NCI-H524 (cell line): ENCODE measurements at places on chromosomes 11 and 22.
A peak's percentile ranks its signal among the peaks of the same experiment; 100 is the strongest.

GRCh38 chr11:1300569-1301187 is 8.8 kb downstream of the TOLLIP start:
- DNase-seq, result no peak

DNA sequence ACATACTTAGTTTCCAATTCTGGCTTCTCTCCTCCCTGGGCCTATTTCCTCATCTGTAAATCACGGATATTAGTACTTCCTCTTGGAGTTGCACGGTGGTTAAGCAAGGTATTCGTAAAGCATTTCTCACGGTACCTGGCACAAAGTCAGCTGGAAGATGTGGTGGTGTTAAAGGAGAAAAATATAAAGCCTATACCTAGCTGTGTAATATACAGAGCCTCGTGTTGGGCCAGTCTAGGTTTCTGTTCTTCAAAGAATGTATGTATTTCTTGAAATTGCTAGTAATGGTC is 47.2 kb downstream of the DBX1 start:
- no peak for DNase-seq

GRCh38 chr11:37390576-37391083 is 792.6 kb upstream of the RAG2 start:
- DNase-seq, result no peak

DNA sequence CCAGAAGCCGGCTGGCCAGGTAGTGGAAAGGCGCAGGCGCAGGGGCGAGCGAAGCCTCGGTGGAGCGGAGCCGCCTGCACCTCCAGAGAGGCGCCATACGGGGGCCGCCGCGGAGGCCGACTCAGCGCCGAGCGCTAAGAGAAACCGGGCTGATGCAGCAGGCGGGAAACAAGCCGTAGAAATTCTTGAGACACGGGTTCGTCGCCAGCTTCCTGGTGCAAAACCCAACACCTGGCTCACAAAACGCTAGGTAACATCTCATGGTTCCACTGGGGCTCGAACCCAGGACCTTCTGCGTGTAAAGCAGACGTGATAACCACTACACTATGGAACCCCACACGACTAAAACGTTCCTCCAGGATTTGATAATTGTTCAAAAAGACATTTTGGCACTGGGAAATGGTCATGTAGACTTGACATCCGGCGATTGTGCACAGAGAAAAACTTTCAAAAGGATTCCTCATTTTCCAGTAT is 39.1 kb downstream of the OR4D9 start:
- DNase-seq, result peak; percentile 93

DNA sequence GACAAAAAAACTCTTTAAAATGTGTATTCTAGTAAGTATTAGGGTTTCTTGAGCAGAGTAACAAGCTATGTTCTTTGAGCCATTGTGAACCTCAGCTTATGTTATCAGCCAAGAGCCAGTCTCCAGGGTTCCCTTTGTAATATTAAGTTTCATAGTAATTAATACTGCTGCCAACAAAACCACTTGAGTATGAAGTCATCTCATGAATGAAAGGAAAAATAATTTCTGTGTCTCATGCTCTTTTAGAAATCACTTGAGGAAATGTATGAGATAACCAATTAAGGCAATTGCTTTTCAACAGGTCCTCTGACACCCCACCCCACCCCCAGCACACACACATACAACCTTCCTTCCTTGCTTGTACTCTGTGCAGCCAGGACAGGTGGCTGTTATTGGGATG is 59.9 kb downstream of the BBOX1 start:
- no peak for DNase-seq

- no peak for DNase-seq
Measured at GRCh38 chr11:62242021-62242420, at the start of gene SCGB1D2. Gene SCGB1D2 (plus strand): TSS chr11:62242239. CDS start chr11:62242308, 69 bp downstream.

DNA sequence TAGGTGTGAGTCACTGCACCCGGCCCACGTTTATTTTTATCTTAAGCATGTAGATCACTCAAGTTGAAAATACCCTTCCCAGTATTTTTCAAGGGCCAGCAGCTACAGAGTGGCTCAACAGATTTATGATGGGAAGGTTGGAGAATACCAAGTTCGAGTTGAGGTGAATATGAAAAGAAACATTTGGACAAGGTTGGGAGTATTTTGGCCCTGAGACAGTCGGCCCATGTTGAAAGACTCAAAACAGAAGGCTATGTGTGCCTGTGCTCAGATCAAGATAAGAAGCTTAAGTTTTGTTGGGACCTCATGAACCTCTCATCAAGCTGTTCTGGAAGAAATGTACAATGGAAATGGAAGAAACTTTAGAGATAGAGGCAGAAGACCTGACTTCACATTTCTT is 199.1 kb downstream of the DBX1 start:
- DNase-seq, result no peak

DNA sequence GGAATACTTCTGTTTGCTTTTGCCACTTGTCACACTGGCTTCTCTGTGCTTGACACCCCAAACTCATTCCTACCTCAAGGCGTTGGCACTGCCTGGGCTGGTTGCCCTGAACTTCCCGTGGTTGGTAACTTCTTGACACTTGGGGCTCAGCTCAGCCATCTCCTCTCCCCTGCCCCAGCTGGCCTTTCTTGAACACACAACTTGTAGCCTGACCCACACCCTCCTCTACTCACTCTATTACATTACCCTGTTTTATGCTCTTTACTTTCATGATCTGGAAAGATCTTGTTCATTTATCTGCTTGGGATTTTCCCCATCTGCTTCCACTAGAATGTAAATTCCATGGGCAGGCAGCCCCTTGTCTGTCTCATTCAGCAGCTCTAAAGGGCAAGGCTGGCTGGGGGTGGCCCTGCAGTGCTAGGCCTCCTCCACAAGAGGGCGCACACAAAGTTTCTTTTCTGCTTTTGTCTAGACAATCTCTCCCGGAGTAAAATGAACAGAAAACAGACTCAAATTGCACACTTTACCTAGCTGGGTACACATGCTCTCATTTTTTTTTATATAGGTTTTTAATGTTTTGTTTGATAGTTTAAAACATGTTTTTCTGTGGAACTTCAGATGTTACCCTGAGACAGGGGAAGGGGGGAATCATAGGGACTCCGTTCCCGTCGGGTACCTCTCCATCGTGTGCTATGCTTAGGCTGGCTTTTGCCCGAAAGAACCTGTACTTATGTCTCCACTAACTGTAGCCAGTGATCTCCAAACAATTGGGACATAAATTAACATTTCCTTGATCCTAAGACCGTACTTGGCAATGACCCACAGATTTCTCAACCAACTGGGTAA is 16.4 kb upstream of the MRGPRX2 start:
- peak; percentile 49 for DNase-seq

- peak; percentile 48 for DNase-seq
Measured at GRCh38 chr11:116791002-116791812, 472 bp downstream of the APOA5 start.

GRCh38 chr11:47860536-47860935 is 12.4 kb upstream of the NUP160 start:
- no peak for DNase-seq

DNA sequence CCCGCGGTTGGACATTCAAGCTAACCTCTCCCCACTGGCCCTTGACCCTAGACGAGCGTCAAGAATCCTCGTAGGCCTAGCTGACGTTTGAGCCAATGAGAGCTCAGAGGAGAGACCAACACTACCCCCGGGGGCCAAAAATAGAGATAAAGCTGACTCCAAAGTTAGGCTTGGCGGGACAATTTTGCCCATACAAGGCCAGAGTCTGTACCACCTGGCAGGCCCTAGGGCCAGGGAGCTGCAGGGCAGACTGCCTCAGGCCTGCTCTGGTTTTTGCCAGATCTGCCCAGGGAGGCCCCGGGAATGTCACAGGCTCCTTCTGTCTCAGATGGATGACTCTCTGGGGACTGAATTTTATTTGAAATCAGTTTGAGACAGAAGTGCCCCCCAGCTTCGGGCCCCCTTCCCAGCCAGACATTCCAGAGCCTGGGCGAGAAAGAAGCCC is 40.8 kb upstream of the ACCSL start:
- no peak for DNase-seq

GRCh38 chr22:20159076-20159475 is 8.2 kb upstream of the CCDC188 start:
- DNase-seq, result peak; percentile 51

- DNase-seq, result no peak
Measured at GRCh38 chr22:48803171-48803947, 1024.3 kb downstream of the BRD1 start.

DNA sequence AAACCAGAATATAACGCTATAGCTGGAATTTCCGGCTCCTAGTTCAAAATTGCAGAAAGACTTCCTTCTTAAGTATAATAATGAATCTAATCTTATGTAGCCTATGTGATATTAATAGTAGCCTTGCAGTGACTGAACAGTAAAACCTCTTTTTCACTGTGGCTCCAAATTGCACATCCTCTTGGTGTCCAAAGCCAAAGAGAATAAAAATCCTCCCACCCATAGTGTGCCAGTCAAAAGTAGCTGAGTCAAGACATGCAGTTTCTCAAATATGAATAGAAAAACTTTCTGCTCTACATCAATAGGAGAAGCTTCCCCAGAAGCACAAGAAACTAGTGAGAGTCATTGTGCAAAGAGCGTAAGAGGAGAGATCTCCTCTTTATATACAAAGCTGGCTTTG is 76.0 kb upstream of the PICALM start:
- no peak for DNase-seq

GRCh38 chr11:16226245-16226644 is 130.1 kb downstream of the SOX6 start:
- DNase-seq, result no peak

GRCh38 chr22:45584121-45584570 is 81.5 kb downstream of the FBLN1 start:
- no peak for DNase-seq

DNA sequence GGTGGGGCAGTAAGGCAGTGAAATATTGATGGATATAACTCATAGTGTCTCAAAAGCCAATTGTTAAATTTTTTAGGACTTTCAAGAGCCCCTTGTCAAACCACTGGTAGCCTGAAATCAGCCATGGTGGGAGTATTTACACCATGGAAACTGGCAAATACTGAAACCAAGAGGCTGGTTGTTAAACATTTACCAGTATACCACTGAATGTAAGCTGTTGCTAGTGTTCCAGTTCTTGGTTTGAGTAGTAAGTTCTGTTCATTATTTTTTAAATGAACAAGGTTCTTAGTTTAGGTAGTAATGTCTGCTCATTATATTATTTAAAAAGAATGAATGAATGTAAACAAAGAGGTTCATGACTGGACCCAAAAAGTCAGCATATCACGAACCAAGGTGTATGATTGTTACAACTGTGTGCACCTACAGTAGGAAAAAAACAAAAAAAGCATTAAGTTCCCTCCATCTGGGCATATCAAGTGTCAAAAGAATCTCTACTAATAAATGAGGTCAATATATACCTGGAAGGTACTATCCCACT is 4.5 kb upstream of the EIF3F start:
- no peak for DNase-seq

- DNase-seq, result no peak
Measured at GRCh38 chr22:46656856-46657654, 36.9 kb downstream of the GRAMD4 start.
